NCI-H510A treated with DMSO at 0.1 percent for 48 hours (cell line): ENCODE measurements at places on chromosomes 11 and 22.

DNA sequence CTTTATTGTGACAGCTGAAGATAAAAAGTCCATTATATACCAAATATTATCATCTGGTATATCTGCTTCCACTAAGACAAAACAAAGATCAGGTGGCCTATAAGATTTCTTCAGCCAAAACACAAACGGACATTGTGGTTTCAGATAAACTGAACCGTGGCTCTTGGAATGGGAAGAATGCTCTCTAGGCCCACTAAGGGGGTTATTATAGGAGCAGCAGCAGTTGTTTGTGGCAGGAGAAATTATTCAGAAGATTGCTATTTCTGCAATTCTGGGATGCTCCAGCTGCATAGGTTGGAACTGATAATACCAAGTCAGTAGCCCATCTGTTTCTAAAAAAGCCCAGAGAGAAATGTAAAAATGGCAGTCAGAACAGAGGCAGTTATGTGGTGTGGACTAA, 145.3 kb downstream of the NCAM1 start:
- no peak for DNase-seq

DNA sequence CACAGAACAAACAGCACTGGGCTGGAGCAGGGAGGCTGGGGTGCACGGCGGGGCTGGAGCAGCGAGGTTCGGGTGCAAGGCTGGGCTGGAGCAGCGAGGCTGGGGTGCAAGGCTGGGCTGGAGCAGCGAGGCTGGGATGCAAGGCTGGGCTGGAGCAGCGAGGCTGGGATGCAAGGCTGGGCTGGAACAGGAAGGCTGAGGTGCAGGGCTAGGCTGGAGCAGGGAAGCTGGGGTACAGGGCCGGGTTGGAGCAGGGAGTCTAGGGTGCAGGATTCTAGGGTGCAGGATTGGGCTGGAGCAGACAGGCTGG, 198.5 kb downstream of the BRD1 start:
- no peak for DNase-seq

GRCh38 chr11:87634331-87634730, 540.9 kb downstream of the RAB38 start:
- DNase-seq, result no peak

DNA sequence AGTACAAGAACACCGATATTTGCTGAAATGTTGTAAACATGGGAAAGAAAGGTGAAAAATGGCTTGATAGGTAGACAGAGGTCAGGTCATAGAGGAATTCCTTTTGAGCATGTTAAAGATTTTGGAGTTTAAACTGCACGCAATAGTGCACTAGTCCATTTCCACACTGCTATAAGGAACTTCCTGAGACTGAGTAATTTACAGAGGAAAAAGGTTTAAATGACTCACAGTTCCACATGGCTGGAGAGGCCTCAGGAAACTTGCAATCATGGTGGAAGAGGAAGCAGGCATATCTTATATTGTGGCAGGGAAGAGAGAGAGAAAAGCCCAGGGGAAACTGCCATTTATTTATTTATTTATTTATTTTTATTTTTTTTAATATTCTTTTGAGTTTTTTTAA, 5.0 kb downstream of the OR10A5 start:
- DNase-seq, result no peak
